SW 1271 (cell line): ENCODE measurements at places on chromosomes 7 and 10.

DNA sequence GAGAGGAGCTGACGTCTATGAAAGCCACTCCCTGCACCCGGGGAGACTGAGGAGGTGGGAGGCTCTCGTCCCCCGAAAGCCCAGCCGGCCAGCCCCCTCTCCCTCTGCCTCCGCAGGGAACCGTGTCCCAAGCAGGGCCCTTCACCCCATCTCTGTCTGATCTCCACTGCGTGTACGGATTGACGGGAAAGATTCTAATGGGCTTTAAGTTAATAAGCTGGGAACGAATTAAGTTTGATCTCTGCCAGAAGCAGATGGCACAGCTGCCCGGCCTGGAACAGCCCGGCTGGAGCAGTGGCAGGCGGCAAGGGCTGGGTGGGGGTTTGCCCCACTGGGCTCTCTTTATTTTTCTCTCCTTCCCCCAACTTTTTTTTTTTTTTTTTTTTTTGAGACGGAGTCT, 6.1 kb upstream of the SLC29A4 start:
- DNase-seq: no peak

DNA sequence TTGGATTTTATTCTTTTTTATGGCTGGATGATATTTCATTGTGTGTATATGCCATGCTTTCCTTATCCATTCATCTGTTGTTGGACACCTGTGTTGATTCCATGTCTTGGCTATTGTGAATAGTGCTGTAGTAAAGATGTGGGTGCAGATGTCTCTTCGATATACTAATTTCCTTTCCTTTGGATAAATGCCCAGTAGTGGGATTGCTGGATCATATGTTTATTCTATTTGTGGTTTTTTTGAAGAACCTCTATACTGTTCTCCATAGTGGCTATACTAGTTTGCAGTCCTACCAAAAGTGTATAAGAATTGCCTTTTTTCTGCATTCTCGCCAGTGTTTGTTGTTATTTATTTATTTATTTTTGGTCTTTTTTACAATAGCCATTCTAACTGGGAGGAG, 159.8 kb downstream of the WNT2 start:
- DNase-seq: no peak

DNA sequence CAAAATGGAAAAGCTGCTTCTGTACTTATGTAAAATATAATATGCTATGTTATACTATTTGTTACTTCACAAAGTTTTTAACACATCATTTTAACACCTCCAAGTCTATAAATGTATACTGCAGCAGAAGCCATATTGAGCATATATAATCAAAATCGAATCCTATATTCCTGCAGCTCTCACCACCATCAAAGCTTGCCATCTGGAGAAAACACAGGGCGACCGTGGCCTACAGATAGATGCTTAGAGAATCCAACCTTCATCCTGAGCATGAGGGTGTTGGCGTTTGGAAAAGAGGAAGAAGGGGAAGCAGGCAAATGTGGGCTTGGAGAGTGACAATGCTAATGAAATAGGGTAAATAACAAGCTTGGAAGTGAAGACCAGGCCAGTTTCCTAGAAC, 258.8 kb upstream of the IMMP2L start:
- no peak for DNase-seq

DNA sequence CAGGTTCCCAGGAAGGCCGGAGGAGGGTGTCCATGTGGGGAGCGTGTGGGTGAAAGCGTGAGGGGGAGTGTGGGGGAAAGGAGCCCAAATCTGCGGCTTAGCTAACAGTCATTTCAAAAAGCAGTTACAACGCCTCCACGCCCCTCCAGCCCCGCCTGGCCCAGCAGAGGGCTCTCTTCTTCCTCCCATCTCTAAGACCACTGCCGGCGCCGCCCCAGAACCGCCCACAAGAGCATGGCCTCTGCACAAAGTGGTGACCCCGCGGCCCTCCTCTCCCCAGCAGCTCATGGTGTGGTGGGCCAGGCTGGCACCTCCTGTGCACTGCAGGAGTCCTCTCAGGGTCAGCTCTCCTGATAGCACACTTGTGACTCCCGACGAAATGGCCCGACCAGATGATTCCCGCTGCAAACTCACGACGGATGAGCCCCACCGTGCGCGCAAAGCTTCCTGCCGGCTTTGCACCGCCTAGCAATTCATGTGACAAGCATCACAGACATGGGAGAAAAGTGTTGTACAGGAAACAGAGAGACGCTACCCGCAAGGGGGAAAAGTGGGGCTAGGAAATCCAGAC, 12.4 kb upstream of the HUS1 start:
- DNase-seq: peak; percentile 56

- DNase-seq: no peak
Observed at GRCh38 chr7:141960687-141961422, 12.7 kb downstream of the TAS2R38 start.

DNA sequence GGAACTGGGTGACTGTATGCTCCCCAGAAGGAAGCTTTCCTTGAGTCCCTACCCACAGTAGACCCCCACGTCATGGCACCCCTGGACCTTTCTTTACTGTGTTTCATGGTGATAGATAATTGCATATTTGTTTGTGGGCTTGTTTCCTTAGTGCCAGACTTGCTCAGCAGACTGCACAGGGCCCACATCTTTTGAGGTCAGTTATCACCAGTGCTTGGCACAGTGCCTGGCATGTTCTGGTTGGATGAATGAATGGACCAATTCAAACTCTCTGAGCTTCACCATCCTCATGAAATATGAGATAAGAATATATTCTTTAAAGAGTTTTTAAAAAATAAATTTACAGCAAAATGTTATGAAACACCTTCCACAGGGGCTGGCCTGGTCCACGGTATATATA, 78.4 kb upstream of the EMX2 start:
- no peak for DNase-seq

DNA sequence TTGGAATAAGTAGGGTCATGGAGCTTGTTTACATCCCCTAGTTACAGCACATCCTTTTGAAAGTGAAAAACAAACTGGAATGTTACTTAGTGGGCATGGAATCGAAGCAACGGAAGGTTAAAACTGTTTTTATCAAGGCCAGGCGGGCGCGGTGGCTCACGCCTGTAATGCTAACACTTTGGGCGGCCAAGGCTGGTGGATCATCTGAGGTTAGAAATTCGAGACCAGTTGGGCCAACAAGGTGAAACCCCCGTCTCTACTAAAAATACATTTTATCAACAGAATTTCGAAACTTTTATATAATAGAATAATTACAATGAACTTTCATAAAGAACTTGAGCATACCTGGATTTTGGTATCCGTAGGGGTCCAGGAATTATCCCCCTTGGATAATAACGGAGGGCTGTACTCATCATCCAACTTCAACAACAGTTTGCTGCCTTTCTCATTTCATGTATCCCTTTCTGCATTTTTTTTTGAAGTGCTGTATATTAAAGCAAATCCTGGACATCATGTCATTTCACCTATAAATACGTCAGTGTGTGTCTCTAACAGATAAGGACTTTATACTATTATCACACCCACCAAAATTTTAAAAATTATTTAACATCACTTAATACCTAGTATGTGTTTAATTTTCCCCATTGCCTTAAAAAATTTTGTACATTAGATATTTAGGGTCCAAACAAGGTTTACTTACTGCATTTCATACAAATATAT, 1.3 kb upstream of the TMED4 start:
- no peak for DNase-seq

GRCh38 chr7:2032030-2032875, 200.5 kb downstream of the MAD1L1 start:
- DNase-seq: no peak

DNA sequence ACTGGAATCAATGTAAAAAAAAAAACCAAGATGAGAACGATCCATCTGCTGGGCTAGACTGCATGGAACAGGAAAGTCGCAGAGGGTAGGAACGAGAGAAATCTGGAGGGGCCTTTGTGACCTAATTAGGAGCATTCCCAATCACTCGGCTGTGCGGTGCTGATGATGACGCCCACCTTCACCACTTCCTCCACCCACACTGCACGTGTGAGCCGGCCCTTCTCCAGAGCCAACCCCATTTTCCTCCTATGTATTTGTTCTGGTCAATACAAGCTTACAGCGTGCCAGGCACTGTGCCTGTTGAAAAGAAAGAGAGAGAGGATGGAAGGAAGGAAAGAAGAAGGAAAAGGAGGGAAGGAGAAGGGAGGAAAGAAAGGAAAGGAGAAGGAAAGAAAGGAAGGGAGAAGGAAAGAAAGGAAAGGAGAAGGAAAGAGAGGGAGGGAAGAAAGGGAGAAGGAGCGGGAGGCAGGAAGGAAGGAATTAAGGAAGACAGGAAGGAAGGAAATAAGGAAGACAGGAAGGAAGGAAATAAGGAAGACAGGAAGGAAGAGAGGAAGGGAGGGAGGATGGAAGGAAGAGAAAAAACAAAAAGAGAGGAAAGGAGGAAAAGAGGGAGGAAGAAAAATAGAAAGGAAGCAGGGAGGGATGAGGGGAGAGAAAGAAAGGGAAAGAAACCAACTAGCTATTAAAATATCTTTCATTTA, 35.5 kb upstream of the PTF1A start:
- no peak for DNase-seq

DNA sequence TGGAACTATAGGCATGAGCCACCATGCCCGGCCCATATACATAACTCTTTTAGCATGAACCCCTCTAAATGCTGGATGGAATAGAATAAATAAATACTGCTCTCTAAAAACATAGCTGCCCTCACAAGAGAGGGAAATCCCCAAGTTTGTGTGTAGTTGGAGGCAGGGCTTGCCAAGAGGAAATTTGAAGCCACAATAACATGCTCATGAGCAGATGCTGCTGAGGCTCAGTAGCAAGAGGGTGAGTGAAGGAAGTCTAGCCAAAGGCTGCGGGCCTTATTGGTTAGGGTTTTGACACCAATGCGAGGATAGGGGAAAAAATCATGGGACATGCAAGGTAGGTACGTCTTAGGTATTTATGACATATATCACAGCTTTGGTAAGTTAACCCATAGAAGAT, 17.3 kb downstream of the TPK1 start:
- DNase-seq: no peak
